ENCODE measurements at places on chromosomes 4 and X.

GRCh38 chr4:114758066-114758465 lies 159.5 kb downstream of the UGT8 start:
- DNase-seq: no peak

GRCh38 chr4:85607624-85608023 lies 132.7 kb downstream of the ARHGAP24 start:
- DNase-seq: no peak

GRCh38 chr4:183757060-183757459 lies 98.0 kb downstream of the TRAPPC11 start:
- DNase-seq: no peak

DNA sequence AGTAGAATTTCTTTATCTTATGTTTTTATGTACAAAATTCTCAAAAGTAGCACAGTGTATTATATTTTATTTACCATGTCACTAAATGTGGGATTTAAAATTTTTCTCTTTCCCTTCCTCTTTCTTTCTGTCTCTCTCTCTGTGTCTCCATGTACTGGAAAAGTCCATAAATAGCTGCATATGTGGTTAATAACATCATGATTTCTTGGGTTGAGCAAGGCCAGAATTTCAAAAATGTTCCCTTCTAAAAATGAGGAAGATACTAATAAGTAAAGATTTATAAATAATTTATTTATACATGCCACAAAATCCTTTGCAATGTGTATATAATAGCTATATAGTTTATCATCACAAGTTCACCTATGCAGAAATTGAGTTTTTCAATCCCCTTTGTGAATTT lies 29.1 kb upstream of the DKK2 start:
- DNase-seq: no peak

DNA sequence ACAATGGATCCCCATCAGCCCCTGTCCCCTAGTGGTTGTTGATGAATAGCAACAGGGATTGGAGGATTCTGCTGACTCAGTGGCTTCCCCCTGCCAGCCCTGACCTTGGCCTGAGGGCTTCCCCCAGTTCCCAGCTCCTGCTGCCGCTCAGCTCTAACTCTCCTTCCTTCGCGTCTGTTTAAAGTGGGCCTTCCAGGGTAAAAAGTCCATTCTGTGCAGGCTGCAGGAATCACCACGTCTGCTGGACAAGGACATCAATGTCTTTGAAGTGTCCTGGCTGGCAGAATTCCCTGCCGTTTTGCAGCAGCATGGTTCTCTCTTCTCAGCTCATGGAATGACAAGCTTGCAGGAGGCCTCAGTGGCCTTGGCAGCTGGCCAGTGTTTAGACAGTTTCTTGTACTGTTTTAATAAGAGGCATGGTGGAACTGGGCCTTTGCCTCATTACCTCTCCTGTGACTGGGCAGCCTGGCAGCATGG lies 152.5 kb upstream of the STX18 start:
- no peak for DNase-seq

DNA sequence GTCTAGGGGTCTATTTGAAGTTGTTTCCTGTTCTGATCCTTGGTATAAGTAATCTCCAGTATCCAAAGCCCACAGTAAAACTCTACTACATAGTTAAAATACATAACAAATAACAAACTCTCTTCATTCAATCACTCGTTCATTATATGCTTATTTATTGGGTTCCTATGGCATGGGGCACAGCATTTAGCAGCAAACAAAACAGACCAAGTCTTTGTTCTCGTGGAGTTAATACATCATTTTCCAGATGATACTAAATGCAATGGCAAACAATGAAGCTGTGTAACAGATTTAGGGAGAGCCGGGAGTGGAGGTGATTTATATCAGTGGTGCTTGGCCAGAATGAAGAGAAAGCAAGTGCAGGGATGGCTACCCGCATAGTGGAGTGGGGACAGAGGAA lies 36.6 kb upstream of the SPARCL1 start:
- no peak for DNase-seq

DNA sequence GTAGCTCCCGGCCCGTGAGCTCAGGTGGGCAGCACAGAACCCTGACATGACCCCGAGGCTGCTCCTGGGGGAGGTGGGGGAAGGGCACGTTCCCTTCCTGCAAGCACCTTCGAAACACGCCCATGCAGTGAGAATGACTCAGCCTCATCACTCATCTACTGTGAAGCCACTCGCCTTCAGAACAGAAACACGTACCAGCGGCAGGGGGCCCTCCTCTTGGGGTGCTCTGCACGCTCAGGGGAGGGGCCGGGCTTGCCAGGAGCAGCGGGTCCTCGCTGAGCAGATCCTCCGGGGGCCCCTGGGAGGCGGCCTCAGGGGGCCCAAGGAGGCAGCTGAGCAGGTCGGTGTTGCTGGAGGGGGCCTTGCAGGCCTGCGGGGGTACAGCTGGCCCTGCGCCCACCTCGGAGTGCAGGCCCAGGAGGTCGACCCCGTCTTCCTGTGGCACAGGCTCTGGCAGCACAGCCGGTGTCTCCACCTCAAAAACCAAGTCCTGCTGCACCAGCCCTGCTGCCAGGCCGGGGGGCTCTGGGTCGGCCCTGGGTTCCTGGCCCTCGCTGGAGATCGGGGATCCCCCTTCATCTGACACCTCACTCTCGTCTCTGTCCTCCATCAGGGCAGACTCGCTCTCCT lies 40.9 kb upstream of the CPLX1 start:
- no peak for DNase-seq

Measured in hindlimb muscle (tissue), 1 donor.